ENCODE measurements at places on chromosomes 6 and 20.

DNA sequence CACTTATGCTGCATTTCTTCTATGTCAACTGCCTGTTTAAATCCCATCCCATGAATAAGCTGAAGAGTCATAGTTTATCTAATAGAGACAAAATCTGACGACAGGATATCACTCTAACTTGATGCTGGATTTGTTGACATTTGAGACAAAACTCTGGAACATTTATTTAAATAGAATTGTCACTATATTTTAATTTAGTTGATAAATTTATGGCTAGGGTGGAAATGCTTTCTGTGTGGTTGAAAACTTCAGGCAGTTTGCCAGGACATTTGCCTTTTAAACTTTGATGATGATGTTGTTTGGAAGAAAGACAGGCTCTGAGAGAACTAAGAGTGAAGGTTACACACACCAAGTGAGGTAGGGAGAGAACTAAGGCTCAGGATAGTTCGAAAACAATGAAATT is 68.1 kb downstream of the GJA1 start:
- no peak for DNase-seq

DNA sequence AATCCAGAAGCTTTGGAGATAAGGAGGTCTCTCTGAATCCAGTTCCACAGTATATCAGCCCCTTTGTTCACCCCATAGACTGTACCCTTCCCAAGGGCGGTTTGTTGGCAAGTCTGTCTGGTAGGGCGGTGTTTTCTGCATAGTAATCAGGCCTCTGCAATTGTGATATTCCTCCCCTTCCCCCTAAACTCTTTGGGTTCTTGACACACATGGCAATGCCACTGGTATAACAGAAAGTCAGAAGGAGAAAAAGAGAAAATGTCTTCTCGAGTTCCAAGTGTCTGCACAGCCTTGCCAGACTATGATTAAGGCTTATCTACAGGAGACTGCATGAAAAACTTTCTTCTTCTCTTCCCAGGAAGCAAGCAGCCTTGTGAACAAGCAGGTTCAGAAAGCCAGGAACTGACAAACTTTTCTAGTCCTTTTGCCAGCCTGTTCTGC is 45.6 kb downstream of the FOXO3 start:
- DNase-seq: no peak

- no peak for DNase-seq
These were observed 59.9 kb upstream of the MAP7 start for GRCh38 chr6:136609873-136610706.

DNA sequence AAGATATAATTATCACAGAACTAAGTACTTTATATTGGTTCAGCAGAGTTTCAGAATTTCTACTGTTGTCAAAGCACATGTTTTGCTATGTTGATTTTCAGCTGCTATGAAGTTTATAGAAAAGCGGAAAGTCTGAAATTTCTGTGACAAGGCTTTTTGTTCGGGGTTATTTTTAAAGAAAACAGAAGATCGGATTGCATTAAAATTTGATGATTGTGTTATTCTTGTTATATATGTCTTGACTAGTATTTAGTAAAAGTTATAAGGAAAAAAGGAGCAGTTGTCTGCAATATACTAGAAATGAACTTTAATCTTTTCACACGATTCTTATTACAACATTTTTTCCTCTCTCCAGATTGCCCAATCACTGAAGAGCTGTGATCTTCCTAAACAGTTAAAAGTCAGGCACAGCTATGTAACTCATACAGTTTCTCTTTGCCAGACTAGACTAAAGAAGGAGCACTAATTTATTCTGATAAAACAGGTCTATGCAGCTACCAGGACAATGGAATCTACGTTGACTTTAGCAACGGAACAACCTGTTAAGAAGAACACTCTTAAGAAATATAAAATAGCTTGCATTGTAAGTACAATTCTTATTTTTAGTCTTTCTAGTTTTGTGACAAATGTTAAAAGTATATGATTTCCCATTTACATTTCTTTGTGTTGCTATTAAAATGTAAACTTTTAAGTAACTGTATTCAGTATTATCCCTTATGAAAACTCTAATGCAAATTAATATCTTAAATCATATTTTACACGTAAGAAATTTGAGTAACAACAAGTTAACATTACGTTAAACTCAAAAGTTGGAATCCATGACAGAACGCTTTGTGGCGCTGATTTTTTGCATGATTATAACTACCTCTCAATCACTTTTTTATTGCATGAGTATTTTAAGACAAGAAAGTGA is at the start of gene ENPP3:
ENPP3 (plus strand) TSS at position 423 of the 913 bp plus-strand sequence; CDS start at position 506, 83 bp downstream.
- DNase-seq: no peak

GRCh38 chr6:33587529-33587928 is 7.5 kb upstream of the BAK1 start:
- DNase-seq: no peak

DNA sequence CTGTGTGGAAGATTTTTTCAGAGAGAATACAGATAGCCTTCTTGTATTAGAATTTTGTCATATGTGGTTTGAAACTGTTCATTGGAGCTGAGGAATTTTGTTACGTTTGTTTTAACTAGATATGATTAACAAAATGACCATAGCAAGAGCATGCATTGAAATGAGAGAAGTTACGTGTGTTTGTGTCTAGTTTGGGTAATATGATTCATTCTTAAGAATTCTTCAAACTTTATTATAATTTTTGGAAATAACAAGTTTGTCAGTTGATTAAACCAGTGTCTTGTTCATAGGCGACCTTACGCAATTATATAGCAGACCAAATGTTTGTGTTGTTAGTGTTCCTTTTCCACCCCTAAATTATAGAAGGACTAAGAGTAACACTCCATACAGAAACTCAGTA is 5.5 kb downstream of the GMNN start:
- DNase-seq: no peak

GRCh38 chr6:22940581-22941290 is 371.4 kb downstream of the HDGFL1 start:
- no peak for DNase-seq
